ENCODE measurements at places on chromosomes 6 and 20.
A peak's percentile ranks its signal among the peaks of the same experiment; 100 is the strongest.

- no peak for DNase-seq
Measured at GRCh38 chr6:124753562-124754105, 208.6 kb upstream of the RNF217 start.

- DNase-seq: peak; percentile 68
Measured at GRCh38 chr6:33633462-33634158, 12.5 kb downstream of the ITPR3 start.

DNA sequence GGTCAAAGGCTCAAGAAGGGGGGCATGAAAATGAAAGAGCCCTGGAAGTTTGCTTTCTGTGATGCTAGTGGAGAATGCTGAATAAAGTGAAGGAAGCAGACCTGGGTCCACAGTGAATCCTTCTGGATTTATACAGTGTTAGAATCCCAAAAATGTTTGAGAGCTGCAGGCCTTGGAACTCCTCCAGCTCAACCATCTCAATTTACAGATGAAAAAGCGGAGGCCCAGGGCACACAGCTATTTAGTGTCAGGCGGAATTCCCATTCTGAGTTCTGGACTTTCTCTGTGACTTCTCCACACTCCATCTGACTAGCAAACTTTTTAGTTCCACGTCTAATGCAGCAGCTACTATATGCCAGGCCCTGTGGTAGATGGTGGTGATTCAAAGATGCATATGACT, 1.5 kb upstream of the PRSS35 start:
- no peak for DNase-seq

DNA sequence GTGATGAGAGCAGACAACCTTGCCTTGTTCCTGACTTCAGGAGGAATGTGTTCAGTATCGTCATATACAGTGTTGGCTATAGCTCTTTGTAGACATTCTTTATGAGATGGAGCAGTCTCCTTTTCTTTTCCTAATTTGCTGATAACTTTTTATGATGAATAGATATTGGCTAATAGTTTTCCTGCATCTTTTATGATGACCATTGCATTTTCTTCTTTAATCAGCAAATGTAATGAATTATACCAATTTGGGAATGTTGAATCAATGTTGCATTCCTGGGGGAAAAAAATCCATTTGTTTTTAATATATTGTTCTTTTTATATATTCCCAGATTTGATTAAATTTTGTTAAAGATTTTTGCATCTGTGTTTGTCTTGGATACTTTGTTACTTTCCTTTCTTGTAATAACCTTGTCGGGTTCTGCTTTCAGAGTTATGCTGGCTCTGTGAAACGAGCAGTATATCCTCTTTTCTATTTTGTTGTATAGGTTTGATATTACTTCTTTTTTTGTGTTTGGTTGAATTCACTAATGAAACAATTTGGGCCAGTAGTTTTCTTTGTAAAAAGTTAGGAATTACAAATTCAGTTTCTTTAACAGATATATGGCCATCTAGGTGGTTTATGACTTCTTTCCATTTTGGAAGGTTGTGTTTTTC, 23.9 kb downstream of the KDM1B start:
- DNase-seq: no peak

- no peak for DNase-seq
Measured at GRCh38 chr20:49916146-49917002, 1.0 kb upstream of the SPATA2 start.

DNA sequence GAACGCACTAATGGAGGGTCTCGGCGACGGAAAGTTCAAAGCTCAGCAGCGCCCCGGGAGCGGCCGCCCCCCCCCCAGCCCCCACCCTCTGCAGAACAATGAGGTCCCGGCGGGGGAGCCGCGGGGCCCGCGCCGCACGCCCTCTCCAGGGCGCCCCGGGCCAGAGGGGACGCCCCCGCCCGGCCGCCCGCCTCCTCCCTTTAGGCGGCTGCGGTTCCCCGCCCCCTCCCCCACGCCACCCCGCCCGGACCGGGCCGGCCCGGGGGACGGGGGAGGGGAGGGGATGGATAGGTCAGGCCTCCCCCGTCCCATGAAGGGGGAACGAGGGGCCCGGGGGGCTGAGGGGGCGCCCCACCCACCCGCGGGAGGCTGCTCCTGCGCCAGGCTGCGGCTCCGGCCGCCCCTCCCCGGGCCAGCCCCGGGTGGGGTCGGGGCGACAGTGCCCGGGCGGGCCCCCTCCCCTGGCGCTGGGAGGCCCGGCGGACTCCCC, 1.5 kb downstream of the NOL4L start:
- DNase-seq: no peak

GRCh38 chr6:160912411-160912810, 79.2 kb upstream of the MAP3K4 start:
- DNase-seq: no peak

DNA sequence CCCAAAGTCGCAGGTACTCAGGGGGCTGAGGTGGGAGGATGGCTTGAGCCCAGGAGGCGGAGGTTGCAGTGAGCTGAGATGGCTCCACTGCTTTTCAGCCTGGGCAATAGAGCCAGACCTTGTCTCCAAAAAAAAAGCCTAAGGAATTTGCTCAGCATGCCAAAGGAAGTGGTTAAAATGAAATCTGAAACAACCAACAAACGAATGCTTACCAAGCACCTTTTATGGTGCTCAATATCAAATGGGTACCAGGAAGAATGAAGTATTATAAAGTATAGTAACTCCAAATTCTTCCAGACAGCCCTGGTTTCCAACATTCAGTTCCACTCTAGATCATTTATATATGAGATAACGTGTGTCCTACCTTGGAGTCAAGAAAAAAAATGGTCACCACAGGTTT, 14.0 kb downstream of the GMDS start:
- peak; percentile 49 for DNase-seq

DNA sequence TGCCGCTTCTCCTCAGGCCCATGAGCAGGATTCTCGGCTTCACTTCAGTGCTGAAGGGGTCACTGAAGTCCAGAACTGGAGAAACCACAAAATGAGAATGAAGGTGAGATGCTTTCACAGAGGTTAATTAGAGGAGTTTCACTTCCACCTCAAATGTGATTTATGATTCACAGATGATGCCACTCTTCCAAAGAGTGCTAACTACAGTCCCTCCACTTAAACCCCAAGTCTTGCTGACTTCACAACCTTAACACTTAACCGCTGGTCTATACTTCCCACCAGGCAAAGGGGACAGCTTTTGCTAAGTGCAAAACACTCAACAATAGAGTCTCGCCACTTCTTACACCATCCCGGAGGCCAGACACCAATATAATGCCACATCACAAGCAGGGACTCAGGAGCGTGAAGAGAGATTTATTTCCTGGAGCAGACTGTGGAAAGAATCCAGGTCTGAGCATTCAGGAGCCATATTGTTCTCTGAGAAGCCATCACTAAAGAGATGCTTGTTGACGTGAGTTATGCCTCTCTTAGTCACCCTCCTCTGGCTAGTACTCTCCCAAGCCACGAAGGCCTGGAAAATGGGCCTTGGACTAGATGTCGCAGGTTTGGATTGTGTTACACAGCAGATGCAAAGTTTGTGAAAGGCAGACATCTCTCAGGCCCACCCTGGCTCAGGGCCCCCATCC, 24.4 kb downstream of the RRAGD start:
- DNase-seq: no peak

DNA sequence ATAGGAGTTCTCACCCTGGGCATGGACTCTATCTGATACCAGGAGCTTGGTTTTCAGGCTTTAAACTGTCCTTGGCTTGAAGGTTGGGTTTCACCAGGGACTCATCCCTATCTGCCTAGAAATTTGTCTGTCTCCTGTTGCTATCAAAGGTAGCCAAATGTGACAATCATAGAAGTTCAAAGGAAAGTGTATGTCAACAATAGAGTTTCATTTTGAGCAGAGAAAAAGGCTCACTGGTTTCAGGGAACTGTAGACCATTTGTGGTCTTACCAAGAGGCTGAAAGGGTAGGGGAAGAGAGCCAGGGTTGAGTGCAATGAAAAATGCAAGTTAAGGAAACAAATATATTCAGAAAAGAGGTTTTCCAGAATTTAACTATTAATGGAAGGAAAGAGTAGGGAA, 966.8 kb upstream of the CITED2 start:
- no peak for DNase-seq

GRCh38 chr6:25703005-25703404, 51.0 kb downstream of the SCGN start:
- no peak for DNase-seq

DNA sequence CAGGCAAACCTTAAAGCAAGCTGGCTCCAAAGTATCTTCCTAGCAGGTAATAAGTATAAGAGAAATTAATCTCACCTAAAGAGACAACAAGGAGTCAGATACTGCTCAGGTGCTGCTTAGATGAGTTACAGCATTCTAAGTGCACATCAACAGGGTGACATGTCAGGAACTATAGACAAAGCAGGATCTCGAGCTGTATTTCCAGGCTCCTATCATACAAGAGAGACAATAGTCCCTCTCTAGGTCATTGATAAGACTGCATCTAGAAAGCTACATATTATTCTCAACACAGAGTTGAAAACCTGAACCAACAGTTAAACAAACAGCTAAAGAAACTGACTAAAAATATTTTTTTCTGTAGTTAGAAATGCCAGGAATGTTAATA, 3.9 kb downstream of the PTPRK start:
- peak; percentile 54 for DNase-seq

DNA sequence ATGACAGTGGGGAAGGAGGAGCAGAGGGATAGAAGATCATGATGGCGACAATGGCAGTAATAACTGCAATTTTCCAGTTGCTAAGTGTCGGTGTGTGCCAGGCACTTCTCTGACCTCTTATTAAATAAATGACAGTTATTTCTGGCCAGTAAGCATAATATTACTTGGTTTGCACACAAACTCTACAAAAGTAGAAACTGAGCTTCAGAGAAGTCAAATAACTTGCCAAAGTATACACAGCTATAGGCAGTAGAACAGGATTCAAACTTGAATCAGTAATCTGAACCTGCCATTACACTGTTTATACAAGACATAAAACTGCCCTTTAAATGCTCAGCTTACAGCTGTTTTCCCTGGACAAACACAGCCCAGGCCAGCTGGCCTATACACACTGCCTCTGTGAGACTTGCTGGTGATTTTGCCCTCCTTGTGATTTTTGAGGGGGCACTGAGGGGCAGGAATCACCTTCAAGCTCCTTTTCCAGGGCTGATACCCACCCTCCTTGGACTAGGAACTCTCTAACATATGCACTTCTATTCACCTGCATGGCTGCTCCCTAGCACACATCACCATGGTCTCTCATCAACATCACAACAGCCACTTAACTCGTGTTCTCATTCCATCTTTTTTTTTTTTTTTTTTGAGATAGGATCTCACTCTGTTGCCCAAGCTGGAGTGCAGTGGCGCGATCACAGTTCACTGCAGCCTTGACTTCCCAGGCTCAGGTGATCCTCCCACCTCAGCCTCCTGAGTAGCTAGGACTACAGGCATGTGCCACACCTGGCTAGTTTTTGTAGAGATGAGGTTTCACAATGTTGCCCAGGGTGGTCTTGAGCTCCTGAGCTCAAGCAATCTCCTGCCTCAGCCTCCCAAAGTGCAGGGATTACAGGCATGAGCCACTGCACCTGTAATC, 63.6 kb downstream of the SLC23A2 start:
- no peak for DNase-seq

- DNase-seq: no peak
Measured at GRCh38 chr20:16555754-16556153, 17.5 kb downstream of the KIF16B start.

GRCh38 chr6:16302721-16303552, 64.5 kb downstream of the GMPR start:
- no peak for DNase-seq

- no peak for DNase-seq
Measured at GRCh38 chr20:43961541-43962471, 47.2 kb downstream of the TOX2 start.

- DNase-seq: no peak
Measured at GRCh38 chr6:166395351-166395750, 12.6 kb upstream of the MPC1 start.

- no peak for DNase-seq
Measured at GRCh38 chr20:21270806-21271205, 32.3 kb upstream of the XRN2 start.

DNA sequence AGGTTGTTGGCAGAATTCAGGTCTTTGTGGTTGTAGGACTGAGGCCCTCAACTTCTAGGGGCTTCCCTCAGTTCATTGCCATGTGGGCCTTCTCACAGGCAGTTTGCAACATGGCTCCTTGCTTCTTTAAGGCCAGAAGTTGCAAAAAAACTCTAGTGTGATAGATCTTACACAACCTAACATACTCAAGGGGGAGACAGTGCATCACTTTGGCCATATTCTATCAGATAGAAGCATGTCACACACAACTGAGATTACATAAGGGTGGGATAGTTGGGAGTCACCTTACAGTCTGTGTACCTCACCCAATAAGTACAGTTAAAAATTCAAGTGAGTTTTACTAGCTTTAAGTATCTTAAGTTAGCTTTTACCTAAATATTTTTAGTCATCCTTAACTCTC, 1.6 kb downstream of the SIRPD start:
- no peak for DNase-seq

DNA sequence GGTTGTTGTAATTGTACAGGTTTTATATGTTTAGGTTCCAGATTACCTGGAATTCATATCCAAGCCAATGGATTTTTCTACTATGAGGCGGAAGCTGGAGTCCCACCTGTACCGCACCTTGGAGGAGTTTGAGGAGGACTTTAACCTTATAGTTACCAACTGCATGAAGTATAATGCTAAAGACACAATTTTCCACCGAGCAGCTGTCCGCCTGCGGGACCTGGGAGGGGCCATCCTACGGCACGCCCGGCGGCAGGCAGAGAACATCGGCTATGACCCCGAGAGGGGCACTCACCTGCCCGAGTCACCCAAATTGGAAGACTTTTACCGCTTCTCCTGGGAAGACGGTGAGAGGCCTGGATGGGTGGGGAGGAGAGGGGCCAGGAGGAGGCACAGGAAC, 13.6 kb downstream of the BRPF3 start:
- no peak for DNase-seq

GRCh38 chr20:25549843-25550477, 35.4 kb downstream of the NINL start:
- DNase-seq: no peak

GRCh38 chr6:105882828-105883227, 203.3 kb upstream of the PRDM1 start:
- no peak for DNase-seq

- DNase-seq: no peak
Measured at GRCh38 chr6:167770291-167770955, 56.3 kb upstream of the AFDN start.

- no peak for DNase-seq
Measured at GRCh38 chr6:18491308-18492045, 104.3 kb downstream of the RNF144B start.

- no peak for DNase-seq
Measured at GRCh38 chr20:58481481-58482021, 33.6 kb downstream of the APCDD1L start.

GRCh38 chr6:45423111-45423823, 45.5 kb upstream of the SUPT3H start:
- peak; percentile 59 for DNase-seq

- DNase-seq: peak; percentile 59
Measured at GRCh38 chr6:106133040-106133439, 46.9 kb downstream of the PRDM1 start.

GRCh38 chr20:13110796-13111195, 102.0 kb downstream of the SPTLC3 start:
- DNase-seq: no peak

GRCh38 chr20:63009045-63009961, 2.5 kb upstream of the BHLHE23 start:
- peak; percentile 69 for DNase-seq
